ENCODE measurements at places on chromosomes 4 and X.
A peak's percentile ranks its signal among the peaks of the same experiment; 100 is the strongest.

DNA sequence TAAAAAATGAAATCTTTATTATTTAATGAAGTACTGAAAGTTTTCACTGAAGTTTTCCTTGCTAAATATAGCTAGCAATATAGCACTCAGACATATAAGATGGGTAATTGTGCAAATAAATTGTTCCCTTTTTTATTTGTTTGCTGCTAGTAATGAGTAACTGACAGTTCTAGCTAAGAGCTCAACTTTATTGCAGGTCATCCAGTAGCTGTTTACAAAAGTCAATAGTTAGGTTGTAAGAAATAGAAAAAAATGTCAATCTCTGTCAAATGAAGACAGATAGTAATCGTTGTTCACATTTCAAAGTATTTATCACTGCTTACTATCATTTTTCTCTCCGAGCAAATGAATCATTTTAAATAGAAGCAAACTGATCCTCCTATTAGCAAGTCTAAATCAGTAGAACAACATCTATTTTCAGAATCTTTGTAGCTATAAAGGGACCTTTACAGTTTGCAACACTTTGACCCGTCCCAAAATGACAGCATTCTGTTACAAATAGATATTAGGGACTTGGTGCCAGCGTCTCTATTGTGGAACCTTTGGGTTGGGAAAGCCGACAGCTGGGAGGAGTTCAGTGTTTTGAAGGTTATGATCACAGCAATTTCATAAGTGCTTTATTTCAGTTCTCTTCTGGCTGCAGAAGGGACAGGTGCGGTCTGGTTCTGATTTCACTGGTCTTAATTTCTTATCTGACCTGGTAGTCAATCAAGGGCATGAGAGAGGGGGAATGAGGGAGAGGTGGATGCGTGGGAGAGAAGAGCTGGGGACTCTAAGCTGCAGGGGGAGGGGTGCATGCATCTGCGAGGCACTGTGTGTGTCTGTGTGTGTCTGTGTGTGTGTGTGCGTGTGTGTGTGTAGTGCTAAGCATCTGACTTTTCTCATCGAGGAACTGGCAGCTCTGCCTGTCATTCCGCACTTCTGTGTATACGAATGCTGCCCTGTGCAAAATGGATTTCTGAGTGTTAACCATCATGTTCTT lies 227.9 kb upstream of the PITX2 start:
- no peak for DNase-seq

DNA sequence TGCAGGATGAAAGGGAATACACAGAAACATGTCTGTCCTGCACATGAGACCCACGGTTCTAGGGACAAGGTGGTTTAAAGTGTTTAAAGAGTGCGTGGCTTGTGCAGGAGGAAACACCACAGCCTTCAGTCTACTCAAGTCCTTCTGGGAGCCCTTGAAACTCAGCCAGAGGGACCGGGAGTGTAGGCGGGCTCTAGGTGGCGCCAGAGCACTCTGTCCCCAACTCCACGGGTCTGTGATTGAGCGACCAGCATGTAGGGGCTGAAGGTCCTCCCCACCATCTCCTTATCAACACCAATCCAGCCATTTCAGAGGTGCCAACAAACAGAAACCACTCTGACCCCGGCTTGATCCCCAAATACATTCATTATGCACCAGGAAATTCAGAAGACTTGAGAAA lies 82.0 kb upstream of the CLDN34 start:
- peak; percentile 30 for DNase-seq

GRCh38 chrX:18377796-18378195 lies 23.3 kb upstream of the SCML2 start:
- DNase-seq, result no peak

- no peak for DNase-seq
These were observed 37.5 kb upstream of the BRS3 start for GRCh38 chrX:136450050-136450830.

DNA sequence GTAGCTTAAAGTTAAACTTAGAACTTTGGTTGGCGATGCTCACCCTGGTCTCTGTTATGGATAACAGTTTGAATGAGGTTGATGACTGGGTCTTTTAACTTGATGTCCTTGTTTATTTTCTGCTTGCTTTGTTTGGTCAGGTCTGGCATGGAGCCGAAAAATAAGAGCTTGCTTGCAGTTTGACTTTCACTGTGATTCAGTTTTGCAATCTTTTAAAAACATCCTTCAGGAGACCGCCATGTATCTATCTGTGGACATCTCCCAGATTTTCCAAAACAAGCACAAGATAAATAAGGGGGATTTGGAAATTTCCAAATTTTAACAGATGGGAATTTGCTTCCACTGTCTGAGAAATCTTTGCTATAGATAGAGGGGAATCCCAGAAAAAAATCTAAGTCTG lies 246.7 kb downstream of the PALLD start:
- DNase-seq, result no peak

DNA sequence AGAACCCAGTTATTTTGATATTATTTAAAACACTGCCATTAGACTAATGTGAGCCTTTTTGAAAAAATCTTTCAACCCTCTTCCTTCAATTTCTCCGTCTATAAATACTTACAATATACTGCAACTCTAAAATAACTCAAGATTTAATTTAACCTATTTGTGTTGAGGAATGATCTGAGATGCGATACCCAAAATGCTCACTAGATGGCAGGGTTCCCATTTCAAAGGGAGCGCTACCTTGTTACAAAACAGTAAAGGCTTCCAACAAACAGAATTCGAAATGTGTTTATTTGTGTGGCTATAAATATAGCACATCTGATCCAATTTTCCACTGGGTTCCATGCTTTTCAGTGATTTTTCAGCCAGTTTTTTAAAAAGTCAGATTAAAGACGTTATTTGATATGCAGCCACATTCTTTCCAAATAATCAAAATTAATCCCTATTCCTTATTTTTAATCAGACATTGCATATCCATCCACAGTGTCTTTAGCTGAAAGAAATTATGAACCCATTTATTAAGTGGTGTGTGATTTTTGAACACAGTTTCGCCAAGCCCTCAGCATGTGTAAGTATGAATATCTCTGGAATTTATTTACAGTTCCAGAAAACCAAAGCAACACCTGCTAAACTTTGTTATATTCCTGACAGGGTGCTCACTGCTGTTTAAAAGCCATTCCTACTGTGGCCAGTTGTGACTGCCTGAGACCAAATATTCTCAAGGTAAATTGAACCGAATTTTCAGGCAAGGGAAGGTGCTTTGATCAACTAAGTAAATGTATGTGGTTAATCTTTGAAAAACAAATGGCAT lies 668.0 kb upstream of the LCORL start:
- DNase-seq, result no peak

DNA sequence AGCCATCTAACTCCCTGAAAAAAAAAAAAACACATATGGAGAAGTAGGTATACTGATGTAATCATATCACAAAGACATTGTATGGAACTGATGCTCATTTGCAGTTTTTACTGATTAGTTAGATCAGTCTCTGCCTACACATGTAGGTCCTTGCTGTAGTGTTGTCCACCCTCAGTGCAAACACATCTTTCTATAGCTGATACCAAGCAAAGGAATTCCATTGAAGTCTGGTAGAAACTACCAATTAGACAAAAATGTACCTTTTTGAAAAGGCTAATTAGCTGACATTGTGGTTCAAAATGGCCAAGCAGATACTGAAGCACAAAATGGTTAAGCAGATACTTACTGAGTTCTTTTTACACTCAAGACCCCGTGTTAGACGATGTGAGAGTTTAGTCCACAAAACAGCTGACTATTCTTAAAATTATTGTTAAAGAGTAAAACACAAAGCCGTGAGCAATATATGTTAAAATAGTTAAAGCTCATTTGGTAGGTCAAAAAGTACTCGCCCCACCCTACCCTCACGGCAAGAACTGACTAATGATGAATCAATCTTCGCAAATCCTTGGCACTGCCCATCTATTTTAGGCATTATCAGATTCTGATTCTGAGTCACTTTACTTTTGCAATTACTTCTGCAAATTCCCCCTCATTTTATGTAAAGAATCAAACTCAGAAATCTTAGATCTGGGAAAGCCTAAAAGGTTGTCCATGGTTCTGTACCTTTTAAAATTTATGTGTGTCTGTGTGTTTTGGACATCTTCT lies 40.4 kb downstream of the COL4A6 start:
- no peak for DNase-seq

DNA sequence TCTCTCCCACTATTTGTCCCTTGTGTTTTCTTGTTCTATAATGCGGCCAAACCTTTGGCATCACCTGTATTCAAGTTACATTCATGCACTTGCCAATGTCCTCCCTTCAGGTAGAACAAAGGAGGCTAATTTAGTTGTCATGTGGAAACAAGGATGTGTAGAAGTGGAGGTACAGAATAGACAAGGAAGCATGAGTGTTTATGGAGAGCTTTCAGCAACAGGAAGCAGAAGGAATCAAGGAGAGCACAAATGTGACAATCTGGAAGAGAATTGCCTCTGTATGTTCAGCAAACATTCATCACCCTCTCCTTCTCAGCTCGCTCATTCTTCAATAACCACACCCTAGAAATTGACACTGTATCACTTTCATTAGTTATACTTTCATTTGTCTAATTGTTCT lies 103.4 kb downstream of the SLC7A11 start:
- no peak for DNase-seq

GRCh38 chr4:75099321-75099720 lies 166.4 kb downstream of the PARM1 start:
- DNase-seq, result no peak

DNA sequence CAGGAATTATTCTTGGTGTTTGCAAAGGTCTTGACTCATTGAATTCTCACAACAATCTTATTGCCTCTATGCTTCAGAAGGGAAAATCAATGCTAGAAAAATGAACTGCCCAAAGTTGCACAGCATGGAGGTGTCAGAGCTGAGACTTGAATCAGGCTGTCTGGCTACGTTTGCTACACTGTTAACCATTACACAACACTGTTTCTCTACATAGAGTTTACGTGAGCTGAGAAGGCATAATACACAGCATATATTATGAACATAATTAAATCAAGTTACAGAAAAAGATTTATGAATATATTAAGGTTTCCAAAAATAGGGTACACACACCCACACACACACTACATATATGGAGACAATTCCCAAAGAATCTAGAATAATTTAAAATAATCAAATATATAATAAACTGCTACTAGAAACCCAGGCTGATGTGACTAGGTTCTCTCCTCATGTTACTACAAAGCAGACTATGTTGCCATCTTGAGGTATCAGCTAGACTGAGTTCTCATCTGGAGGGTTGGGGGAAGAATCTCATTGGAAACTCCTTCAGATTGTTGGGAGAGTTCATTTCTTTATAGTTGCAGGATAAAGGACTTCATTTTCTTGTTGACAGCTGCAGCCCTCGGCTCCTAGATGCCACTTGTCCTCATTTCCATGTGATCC lies 1270.5 kb downstream of the ARAP2 start:
- DNase-seq, result no peak

DNA sequence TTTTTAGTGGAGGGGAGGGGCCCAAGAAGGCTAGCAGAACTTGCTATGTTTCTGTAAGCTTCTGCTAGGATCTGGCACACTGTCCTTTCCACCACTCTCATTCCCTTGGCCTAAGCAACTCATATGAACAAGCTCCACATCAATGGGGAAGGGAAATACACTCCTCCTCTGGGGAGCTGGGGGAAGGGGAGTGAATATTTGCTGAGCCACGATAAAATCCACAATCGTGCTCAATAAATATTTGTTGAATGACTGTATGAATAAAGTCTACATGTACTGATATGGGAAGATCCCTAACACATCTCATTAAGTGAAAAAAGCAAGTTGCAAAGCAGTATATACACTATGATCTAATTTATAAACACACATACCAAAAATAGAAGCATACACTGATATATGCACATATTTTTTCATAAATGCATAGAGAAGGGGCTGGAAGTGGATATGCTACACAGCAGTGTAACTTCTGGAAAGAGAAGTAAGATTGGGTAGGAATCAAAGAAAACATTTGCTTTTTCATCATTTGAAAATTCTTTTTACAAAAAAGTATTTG lies 95.8 kb upstream of the EFHC2 start:
- no peak for DNase-seq

GRCh38 chr4:24015782-24016181 lies 125.9 kb upstream of the PPARGC1A start:
- no peak for DNase-seq

GRCh38 chr4:163395055-163395454 lies 51.4 kb downstream of the NPY5R start:
- DNase-seq, result no peak

- peak; percentile 48 for DNase-seq
These were observed 65.0 kb downstream of the COQ2 start for GRCh38 chr4:83219344-83220331.

GRCh38 chr4:185941461-185941860 lies 127.5 kb upstream of the TLR3 start:
- no peak for DNase-seq

GRCh38 chrX:134365904-134366303 lies 94.1 kb upstream of the HPRT1 start:
- DNase-seq, result no peak

GRCh38 chr4:14520171-14520570 lies 482.1 kb upstream of the CPEB2 start:
- DNase-seq, result no peak

GRCh38 chr4:95124906-95125504 lies 367.2 kb downstream of the BMPR1B start:
- DNase-seq, result no peak

- no peak for DNase-seq
These were observed 2138.8 kb downstream of the PCDH7 start for GRCh38 chr4:32858971-32859370.

GRCh38 chr4:169618286-169618685 lies 2.1 kb upstream of the CLCN3 start:
- DNase-seq, result no peak

DNA sequence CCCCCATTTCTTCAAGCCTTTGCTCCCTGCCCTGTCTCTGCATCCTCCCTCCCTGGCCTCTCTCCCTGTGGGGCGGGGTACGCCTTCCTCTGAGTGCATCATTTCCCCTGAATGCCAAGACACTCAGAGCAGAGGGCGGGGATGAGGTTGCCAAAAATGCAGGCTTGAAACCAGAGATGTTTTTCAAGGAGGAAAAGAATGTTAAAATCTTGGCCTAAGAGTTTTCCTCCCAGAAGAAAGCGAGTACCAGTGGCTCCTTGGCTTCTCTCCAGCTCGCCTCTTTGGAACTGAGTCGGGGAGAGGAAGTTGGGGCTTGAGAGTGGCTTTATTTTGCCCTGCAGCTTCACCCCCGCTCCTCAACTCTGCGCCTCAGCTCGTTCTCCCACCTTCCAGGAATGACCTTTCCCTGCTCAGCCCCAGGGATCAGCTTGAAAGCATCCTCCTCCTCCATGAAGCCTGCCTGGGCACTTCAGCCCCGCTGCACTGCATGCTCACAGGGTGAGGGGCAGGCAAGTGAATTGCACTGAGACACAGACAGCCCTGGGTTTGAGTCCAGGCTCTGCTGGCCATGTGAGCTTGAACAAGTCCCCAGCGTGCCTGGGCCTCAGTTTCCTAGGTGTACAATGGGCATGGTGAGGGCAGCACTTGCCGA lies 57.5 kb upstream of the SORCS2 start:
- no peak for DNase-seq

- DNase-seq, result no peak
These were observed at the start of gene CACNA1F for GRCh38 chrX:49233176-49233575. Gene CACNA1F (minus strand): TSS chrX:49233340. CDS start chrX:49233309, 31 bp downstream.

DNA sequence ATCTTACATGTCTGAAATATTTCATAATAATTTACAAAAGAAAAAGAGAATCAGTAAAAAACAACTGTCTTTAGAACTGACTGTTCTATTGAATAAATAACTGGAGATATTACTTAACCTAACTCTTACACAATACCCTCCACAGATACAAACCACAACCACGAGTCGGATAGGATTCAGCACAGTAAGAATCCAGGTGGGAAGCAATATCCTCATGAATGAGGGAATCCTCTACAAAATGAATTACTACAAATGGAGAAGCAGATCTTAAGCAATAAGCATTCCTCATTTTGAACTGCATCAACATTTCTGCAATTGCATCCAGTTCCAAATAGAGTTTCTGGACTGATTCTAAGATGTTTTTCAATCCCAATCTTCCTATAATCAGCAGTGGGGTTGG lies 227.1 kb downstream of the SH2D1A start:
- no peak for DNase-seq
